Stimulated activated CD4-positive, alpha-beta T cell treated with anti-CD3 and anti-CD28 coated beads, Interleukin-15, amount 100 ng/mL, for 1 hour (primary cell): ENCODE measurements at places on chromosomes 11 and 22.

DNA sequence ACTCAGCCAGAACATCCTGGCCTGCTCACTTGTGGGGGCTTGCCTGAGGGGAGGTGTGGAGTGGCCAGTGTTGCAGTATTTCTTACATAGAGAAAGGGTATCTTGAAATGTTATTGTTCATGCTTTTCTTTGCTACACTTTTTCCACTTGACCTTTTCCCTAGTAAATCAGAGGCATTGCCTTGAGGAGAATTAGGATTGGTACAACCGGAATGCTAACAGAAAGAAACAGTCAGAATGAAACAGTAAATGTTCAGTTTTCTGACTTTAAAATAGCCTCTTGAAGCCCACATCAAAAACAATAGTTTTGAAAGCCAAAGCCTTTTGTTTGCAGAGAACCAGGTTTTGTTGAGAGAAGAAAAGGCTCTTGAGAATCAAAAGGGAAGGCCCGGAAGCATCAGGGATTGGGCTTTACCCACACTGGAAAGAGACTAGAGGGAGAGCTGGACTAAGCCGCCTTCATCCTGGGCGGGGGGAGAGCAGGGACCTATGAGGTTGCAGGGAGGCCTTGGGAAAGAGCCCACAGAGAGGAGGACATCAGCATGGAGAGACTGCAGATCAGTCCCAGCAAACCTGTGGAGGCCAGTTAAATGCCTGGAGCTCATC lies 12.4 kb downstream of the ADM start:
- DNase-seq = no peak

DNA sequence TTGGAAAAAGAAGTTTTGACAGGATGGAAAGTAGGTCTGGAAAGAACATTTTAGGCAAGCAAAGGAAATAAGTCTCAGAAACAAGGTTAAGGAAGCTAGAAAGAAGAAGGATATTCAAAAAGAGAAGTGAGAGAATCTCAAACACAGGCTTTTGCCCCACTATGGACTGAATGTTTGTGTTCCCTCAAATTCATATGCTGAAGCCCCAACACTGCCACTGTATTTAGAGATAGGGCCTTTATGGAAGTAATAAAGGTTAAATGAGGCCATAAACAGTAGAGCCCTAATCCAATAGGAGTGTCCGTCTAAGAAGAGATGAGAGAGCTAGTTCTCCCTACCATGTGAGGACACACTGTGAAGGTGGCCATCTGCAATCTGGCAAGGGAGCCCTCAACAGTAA lies 20.6 kb upstream of the RPS13 start:
- DNase-seq = no peak

GRCh38 chr11:132200353-132200936 lies 830.0 kb downstream of the NTM start:
- DNase-seq = no peak

GRCh38 chr11:97140885-97141494 lies 751.2 kb downstream of the JRKL start:
- DNase-seq = no peak

DNA sequence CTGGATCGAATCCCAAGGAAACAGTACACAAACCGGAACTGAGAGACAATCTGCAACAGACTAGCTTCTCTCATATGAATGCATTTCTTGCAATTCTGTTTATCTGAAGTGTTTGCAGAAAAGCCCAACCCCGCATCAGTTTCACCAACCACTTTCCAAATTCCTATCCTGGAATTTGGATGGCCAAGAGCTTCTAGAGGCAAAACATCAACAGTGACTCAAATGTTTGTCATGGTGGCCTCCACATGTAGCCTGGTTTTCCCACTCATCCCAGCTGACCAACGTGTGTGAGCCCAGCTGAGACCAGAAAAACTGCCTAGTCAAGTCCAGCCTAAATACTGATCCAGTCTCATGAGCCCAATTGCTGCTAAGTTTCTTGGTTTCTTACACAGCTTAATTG lies 8.3 kb upstream of the MIEF1 start:
- no peak for DNase-seq

DNA sequence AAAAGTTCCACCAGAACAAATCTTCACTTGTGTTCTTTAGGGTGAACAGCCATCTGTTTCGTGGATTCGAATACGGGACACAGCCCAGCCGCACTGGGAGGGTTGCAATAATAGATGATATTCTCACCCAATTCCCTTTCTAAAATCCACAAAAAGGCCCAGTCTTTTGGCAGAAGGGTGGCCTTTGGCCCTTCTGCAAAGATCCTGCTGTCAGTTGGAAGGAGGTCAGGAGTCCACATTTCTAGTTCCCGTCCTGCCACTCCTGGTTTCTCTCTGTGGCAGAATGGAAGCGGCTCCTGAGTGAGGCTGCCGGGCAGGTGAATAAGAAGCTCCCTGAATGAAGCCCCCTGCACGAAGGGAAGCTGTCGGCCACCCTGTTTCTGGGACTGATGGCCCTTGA lies 11.2 kb upstream of the LINC01488 start:
- no peak for DNase-seq

- no peak for DNase-seq
Measured at GRCh38 chr22:26922806-26923205, 265.4 kb downstream of the MIAT start.

GRCh38 chr11:18692941-18693760 lies 5.4 kb upstream of the TMEM86A start:
- no peak for DNase-seq

- DNase-seq = no peak
Measured at GRCh38 chr22:44848791-44849420, 96.5 kb downstream of the ARHGAP8 start.

- no peak for DNase-seq
Measured at GRCh38 chr11:111417011-111417765, 38.1 kb upstream of the POU2AF1 start.

DNA sequence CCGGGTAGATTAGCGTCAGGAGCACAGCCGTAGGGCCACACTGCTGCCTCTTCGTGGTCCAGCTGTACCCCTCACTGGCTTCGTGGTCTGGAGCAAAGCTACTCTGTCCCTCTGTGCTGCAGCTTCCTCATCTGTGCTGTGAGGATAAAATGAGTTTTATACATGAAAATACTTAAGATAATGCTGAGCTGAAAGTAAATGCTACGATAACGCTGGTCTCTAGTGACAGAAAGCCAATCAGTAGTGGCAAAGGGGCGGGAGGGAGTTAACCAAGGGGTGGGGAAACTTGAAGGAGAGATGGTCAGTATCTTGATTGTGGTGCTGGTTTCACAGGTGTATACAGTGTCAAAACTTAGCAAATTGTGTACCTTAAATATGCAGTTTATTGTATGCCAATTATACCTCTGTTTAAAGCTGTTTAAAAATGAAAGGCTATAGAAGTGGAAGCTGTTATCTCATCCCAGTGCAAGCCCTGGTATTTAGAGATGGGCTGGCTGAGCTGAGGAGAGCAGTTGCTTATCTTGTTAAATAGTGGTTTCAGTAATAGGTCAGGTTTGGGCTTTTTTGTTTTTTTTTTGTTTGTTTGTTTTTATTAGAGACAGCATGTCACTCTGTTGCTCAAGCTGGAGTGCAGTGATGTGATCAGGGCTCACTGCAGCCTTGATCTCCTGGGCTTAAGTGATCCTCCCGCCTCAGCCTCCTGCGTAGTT lies 36.7 kb downstream of the ACO2 start:
- DNase-seq = no peak

DNA sequence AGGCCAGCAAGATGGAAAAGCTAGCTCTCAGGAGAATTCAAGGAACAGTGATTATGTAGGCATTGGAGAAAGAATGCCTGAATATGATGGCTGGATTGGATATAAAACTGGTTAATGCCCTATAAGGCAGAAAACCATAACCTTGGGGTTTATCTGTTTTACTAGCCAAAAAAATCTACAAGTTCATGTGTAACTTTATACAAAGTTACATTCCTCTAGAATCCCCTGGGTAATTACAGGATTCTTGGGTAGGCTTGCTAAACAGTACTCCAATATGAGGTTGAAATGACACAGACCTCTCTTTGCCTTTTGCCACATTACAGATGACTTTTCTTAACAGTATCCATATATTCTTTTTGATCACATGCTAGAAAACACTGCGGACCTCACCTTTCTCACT lies 26.0 kb downstream of the TSPAN18 start:
- DNase-seq = no peak

DNA sequence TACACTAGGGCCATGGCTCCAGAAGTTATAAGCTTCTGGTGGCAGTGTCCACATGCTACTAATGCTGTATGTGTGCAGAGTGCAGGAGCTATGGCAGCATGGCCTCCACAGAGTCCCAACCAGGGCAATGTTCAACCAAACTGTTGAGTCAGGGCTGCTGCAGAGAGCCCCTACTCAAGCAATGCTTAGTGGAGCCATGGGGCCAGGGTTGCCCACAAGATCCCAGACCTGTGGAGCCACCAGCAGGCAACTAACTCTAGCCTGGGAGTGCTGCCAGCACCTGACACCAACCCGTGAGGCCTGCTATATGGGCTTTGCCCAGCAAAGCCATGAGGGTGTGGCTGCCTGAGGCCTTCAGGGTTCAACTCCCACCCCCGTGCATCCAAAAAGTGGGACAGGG lies 655.2 kb downstream of the TBC1D22A start:
- DNase-seq = no peak

GRCh38 chr11:65489035-65489705 lies 9.7 kb upstream of the MALAT1 start:
- DNase-seq = no peak

DNA sequence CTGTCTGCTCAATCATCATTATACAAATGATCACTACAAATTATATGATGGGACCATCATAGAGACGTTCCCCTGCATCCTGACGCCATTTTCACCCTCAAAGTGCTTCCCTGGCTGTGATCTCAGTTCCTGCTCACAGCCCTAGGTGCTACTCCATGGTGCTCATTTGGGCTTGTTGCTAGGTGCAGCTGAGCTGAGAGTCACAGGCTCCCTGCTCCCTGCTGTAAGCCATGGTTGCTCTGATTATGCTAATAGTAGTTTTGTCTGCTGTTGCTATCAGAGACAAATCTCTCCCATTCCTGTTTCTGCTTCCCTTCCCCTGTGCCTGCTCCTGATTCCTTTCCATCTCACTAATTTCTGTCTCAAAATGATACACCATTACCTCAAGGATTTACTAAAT lies 474.3 kb downstream of the METTL15 start:
- no peak for DNase-seq

GRCh38 chr11:32586576-32587190 lies 3.1 kb downstream of the EIF3M start:
- DNase-seq = no peak

- no peak for DNase-seq
Measured at GRCh38 chr22:48188231-48188721, 1425.8 kb downstream of the TBC1D22A start.

- no peak for DNase-seq
Measured at GRCh38 chr11:45048870-45049691, 97.4 kb upstream of the PRDM11 start.

DNA sequence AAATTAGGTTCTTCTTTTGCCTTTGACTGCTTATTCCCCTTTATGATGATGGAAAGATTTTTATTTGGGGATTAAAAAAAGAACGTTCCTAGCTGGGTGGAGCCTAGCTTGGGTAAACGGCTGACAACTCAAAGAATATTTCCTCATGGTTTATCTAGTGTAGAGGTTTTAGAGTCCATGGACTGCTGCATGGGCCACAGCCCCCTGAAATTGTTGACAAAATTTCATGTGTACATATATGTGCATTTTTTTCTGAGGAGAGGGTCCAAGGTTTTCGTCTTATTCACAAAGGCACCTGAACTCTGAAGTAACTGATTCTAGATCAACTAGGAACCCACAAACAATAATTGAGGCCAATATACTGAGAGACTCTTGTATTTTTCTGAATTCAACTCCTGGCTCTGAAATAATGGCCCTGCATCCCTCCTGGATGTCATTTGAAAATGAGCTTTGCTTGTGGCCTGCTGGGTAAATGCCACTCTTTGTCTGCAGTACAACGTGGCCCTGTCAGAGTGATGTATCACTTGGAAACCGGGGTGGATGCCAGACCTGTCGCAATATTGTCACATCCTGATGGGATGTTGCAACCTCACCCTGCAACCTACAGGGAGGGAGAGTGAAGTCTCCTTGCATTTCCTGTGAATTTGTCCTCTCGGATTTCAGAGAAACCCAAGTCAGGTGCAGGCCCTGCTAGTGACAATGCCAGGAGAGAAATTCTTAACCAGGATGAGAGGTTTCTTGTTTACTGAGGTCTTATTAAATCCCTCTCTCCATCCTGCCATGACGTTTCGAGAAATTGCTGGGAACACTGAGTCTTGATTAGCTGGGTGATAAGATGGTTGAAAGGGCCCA lies 33.8 kb downstream of the EHF start:
- DNase-seq = no peak

DNA sequence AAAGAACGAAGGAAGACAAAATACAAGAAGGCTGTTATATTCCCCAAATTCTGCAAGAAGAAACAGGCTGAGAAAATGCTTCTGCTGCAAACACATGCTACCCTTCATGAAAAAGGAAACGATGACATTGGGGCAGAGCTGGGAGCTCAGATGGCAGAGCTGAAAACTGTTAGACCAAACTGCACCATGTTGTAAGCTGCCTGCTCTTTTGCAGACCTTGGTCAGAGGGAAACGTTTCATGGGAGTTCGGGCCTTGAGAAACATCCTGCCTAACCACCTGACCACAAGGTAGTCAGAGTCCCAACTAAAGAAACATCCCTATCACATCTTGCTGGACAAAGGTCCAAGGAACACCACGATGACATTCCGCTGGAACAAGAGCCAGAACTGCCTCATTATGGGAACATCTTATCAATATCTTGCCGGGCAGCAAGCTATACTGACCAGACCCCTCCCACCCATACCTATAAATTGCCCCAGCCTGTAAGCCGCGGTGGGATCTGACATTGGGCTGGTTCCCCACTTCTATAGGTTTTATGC lies 110.7 kb upstream of the CTSC start:
- no peak for DNase-seq

GRCh38 chr11:101600924-101601323 lies 17.1 kb upstream of the TRPC6 start:
- DNase-seq = no peak

DNA sequence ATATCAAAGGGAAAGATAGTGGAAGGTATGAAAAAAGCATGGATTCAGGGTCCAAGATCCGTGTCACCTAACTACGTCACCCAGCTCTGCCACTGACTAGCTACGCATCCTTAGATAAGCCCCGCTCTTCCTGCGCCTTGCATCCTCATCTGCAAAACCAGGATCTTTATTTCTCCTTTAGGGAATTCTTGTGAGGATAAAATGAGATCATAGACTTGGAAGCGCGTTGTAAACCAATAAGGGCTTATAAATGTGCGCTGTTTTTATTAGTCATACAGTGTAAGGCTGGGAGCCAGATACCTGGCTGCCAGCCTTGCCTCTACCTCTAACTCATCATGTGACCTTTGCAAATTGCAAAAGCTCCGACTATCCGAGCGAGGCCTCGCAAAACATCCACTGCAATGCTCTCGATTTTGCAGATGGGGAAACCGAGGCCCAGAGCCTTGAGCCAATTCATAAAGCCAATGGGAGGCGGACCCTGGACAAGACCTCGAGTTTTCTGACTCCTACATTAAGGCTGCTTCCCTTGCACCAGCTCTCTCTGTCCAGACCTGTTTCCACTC lies 753 bp downstream of the PRPF19 start:
- DNase-seq = no peak

DNA sequence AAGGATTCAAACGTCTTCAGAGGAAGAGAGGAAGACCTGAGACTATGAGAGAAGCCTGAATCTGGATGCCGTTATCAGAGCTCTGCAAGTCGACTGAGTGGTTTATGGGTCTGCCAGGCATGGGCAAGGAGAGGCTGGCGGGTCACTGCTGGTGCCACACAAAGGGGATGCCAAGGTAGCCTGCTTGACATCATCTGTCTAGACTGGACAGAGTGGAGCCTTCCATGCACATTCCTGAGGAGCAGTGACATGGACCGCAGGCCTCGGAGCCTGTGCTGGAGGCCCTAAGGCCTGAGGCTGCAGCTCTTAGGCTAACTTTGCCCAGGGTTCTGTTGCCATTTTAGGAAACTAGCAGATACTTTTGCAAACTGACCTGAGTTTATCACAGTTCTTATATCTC lies 127.4 kb downstream of the WT1 start:
- DNase-seq = no peak
